SHP77 (cell line): ENCODE measurements at places on chromosomes 6 and 20.

DNA sequence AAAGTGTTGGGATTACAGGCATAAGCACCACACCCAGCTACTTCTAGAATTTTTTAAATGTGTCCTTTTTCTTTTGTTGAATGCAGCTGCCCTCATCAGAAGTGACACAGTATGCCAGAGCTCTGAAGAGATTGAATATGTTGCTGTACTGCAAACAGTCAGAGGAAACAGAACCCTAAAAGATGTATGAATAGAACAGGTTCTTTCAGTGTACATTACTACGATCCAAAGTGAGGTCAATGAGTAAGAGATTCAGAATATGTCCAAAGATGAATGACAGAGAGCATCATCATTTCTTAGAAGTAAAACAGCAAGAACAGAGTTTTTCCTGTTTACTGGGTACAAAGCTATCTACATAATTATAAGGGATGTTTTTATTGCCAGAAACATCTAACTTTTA, 268.5 kb downstream of the NRN1 start:
- no peak for DNase-seq

GRCh38 chr20:48143435-48144081, 358.3 kb upstream of the SULF2 start:
- no peak for DNase-seq

GRCh38 chr6:116405138-116405537, 34.4 kb downstream of the DSE start:
- no peak for DNase-seq

GRCh38 chr6:163180874-163181541, 233.5 kb upstream of the QKI start:
- no peak for DNase-seq

DNA sequence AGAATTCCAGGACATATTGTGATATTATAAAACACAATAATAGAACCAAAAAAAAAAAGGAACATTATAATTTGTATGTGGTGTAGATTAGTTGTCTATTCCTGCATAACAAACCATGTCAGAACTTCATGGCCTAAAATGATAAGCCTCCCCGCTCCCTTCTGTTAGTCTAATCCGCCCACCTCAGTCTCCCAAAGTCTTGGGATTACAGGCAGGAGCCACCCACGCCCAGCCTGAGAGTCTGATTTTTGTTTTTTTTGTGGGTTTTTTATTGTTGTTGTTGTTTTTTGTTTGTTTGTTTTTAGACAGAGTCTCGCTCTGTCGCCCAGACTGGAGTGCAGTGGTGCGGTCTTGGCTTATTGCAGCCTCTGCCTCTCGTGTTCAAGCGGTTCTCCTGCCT, 61.1 kb upstream of the C20orf144 start:
- DNase-seq: no peak

DNA sequence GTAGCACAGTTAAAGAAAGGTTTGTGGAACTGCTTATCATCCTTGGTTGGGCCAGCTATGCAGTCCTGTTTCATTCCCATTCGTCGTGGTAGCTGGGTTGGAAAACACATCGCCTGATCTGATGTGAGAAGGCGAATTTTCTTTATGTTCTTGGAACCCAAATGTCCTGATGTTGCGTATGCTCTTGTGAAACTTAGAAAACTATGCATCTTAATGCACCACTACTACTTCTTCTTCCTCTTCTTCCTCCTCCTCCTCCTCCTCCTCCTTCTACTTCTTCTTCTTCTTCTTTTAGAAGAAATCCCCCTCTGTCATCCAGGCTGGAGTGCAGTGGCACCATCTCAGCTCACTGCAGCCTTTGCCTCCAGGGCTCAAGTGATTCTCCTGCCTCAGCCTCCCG, 381.6 kb downstream of the UTRN start:
- DNase-seq: no peak

DNA sequence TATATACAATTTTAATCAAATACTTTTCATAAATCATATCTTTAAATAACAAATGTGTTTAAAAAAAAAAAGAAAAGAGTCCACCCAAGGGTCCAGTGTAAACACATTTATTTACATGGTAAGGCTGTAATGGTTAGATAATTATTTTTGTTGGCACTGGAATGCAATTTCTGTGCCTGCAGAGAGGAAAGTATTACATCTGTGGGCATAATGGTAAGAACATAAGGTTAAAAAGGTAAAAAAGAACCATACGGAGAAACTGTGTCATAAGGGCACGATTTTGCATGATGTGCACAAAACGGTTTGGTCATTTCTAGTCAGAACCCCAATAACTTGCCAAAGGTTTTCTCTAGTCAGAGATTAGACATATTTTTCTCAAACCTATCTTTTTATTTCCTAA, 54.3 kb downstream of the RWDD2A start:
- DNase-seq: no peak

- DNase-seq: no peak
Measured at GRCh38 chr6:127023001-127023778, 95.3 kb upstream of the RSPO3 start.

DNA sequence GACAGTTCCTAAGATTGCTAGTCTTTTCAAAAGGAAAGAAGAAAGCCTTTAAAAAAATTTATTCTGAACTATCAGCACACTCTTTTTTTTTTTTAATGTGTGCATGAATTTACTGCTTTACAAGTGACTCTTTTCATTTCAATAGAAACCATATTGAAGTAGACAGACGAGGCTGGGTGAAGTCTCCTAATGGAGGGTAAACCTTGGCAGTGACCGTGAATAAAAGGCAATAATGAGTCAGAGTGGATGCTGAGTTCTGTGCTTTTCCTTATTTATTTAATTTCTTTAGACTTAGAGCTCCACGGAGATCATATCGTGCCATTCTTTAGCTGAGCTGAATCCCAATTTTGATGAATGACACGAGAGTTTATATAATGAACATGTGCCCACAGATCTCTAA, 196.9 kb downstream of the PRL start:
- DNase-seq: no peak

GRCh38 chr6:30572148-30572547, 906 bp downstream of the ABCF1 start:
- DNase-seq: no peak

- peak; percentile 95 for DNase-seq
Measured at GRCh38 chr6:1636971-1637871, 27.5 kb downstream of the FOXC1 start.

GRCh38 chr20:22687676-22688349, 103.4 kb upstream of the FOXA2 start:
- DNase-seq: no peak

DNA sequence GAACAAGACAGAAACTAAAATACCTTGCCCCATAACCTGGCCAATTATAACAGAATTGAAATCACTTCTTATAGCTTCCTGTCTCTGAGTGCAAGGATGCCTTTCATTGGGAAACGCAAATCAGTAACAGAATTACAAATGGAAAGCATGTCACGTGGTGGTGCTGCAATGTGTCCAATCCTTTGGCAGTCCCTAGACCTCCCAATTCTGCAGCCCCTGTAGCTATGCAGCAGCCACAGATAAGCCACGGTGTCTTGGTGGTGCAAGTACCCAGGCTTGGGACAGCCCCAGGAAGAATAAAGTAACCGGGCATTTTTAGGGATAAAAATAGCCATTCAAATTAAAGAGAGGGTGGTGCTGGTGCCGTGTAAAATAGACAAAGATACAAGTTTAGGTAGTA, 134.6 kb upstream of the CCN2 start:
- no peak for DNase-seq

DNA sequence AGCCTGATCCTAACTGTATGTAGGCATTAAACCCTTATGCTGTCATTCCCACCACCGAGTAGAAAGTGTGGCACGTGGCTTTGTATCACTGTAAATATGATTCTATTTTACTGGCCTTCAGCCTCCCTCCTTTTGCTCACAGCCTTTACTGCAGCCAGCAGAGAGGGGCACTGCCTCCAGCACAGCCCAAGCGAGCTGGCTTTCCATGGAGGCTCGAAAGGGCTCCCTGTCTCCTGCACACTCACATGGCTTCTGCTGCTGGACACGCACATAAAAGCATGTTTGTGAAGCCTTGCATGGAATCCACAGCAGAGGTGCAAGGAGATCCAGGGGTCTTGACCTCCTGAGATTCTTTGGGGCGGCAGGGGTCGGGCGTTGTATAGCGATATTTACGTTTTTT, 51.3 kb downstream of the RNASET2 start:
- DNase-seq: no peak

DNA sequence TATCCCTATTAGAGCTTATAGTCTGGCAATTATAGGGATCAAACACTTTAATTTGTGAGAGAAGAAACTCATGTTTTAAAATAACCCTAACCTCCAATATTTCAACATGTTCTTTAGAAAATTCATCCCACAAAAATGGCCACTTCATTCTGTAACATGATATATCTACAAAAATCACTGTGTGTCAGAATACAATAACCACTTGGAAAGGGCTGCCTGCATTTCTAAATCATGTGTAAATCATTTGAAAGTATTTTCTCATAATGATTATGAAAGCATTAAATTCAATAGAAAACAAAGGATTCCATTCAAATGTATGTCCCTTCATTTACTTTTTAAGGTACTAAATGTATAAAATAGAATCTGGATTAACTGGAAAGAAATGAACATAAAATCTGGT, 101.4 kb upstream of the NHSL1 start:
- DNase-seq: no peak

GRCh38 chr6:134740027-134740373, 209.9 kb downstream of the ALDH8A1 start:
- DNase-seq: no peak

- DNase-seq: no peak
Measured at GRCh38 chr6:90484903-90485302, 102.0 kb downstream of the MAP3K7 start.

- no peak for DNase-seq
Measured at GRCh38 chr6:7145885-7146828, 38.4 kb downstream of the RREB1 start.

DNA sequence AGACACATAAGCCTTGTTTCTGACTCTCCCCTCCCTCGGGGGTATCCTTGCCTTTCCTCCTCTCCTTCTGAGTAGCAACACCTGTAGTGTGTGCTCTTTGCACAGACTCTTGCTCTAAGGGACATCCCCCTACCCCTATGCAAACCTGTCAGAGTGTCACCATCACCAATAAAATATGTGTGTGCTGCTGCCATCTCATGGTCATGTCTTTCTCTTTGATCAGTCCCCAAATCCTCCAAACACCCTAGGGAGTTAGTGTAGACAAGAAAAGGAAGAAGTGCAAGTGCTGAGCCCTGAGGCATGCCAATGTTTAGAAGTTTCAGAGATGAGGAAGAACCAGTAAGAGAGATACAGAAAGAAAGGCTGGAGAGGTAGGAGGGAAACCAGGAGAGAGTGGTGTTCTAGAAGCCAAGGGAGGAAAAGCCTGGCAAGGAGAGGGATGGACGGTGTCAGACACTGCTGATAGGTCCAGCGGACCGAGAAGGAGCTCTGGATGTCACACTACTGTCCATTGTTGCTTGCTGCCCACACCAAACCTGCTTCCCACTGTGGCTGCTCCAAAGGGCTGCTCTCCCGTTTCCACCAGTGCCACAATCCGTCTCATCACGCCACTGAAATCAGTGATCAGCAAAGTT, 16.4 kb downstream of the TRMT6 start:
- DNase-seq: peak; percentile 49

DNA sequence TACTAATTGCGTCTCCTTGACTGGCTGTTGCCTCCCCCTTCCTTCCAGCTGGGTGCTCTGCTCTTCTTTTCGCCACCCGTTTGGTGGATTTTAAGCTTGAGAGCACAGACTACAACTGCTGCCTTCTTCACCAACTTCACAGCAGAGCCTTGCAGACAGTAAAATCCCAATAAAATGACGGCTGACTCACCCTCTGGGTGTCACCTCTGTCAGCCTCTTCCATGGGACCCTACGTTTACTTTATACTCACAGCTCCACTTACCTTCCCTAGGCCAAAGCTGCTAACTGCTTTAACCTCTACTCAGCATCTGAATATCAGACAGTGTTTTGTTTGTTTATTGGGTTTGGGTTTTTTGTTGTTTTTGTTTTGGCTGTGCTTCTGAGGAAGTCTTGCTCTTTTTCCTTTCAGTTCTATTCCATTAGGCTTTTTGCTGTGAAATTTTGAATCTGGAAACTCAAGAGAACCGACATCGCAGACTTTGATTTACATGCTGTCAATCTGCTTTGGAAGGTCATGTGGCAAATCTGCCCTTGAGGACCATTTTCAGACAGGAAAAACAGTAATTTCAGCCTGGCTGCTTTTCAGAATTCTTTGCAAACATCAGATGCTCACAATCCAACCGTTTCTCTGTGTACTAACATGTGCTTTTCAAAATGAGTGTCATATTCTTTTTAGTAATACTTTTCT, 2.4 kb downstream of the AGPAT4 start:
- DNase-seq: no peak

DNA sequence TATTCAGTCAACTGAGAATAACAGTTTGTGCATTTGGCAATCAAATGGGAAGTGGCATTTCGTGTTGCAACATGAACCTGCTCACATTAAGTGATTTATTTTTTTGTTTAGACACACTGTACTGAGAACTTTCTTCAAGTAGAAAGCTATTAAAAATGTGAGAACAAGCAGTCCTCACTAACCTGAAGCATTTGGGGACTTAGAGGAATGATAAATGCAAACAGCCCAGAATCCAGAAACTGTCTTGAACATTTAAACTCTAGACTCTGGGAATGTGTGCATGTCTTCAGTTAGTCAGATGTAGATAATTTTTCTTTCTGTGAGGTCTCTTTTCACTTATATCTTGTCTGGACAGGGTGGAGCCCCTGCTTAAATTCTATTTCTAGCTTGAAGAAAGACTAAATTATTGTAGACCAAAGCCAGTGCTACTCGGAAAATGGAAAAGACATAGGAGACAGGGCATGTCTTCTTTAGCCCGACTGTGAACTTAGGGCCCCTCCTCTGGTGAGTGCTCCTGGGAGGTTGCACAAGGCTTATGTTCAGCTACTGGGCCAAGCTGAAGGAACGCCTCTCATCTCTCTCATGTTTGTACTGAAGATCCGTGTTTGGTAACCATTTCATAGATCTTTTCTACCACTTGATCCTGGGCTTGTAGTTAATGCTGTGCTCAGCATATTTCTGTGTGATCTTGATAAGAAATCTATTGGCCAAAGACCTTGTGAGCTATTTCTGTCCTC, 70.1 kb downstream of the SLX4IP start:
- DNase-seq: no peak

DNA sequence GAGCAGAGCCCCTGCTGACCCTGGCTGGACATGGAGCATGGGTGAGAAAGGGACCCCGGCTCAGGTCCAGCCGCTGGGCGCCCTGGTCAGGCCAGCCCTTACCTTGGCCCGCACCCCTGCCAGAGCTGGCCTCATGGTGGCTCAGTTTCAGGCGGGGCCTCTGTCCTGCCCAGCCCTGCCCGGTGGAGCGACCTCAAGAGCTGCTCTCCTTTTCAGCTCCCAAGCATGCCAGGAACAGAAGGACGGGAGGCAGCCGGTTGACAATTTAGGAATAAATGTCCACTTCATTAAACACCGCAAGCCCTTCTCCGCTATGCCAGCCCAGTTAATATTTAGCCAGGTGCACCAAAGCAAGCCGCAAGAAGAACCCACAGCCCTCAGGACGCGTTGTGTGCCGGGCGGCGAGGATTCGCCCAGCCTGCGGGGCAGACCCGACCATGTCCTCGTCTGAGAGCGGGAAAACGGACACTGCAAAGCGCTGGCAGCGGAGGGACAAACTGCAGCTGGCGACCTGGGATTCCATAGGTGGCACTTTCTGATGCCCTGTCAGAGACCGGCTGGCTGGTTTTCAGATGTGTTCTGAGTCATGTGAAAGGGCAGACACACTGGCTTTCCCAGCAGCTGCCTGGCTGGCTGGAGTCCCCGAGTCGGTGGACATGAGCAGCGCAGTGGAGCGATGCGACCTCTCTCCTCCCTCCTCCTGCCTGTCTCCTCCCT, 221.9 kb downstream of the TTLL2 start:
- no peak for DNase-seq

GRCh38 chr20:57129303-57129702, 137.1 kb downstream of the BMP7 start:
- no peak for DNase-seq

- no peak for DNase-seq
Measured at GRCh38 chr6:43120944-43121913, 45.1 kb downstream of the PTK7 start.
